Left renal pelvis (tissue), 4 donors: ENCODE measurements at places on chromosomes 5 and 9. TPM values are rescaled to one million over a fixed set of nuclear protein-coding genes. Genes with fewer than 3 reads are reported as not detected.

ZNF879 gene
- 5.6 TPM for polyA plus RNA-seq

PCDHA8 gene
- polyA plus RNA-seq: 0.08 TPM

PLEKHG4B gene
- polyA plus RNA-seq: 8.2 TPM

GAS1 gene
- polyA plus RNA-seq: 53.5 TPM

PCDHGA9 gene
- polyA plus RNA-seq: 6.2 TPM

CDH9 gene
- polyA plus RNA-seq: 9.7 TPM

LEAP2 gene
- polyA plus RNA-seq: 12.5 TPM

ZNF300 gene
- polyA plus RNA-seq: 32.5 TPM

COL5A1 gene
- 424 TPM for polyA plus RNA-seq

GRCh38 chr9:88773627-88774244, 217.5 kb upstream of the S1PR3 start:
- DNase-seq: no peak

GRCh38 chr5:130350131-130350530, 445.9 kb downstream of the CHSY3 start:
- DNase-seq: no peak

DNA sequence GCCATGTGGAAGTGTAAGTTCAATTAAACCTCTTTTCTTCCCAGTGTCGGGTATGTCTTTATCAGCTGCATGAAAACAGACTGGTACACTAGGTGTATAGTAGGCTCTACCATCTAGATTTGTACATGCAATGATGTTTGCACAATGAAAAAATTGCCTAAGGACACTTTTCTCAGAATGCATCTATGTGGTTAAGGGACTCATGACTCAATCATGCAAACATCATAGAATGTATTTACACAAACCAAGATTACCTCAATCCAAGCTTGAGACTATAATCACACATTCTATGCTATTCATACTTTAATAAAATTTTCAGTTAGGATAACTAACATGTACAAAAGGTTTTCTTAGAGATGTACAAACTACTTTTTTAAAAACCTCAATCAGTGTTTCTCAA, 1164.5 kb downstream of the CDH12 start:
- no peak for DNase-seq

DNA sequence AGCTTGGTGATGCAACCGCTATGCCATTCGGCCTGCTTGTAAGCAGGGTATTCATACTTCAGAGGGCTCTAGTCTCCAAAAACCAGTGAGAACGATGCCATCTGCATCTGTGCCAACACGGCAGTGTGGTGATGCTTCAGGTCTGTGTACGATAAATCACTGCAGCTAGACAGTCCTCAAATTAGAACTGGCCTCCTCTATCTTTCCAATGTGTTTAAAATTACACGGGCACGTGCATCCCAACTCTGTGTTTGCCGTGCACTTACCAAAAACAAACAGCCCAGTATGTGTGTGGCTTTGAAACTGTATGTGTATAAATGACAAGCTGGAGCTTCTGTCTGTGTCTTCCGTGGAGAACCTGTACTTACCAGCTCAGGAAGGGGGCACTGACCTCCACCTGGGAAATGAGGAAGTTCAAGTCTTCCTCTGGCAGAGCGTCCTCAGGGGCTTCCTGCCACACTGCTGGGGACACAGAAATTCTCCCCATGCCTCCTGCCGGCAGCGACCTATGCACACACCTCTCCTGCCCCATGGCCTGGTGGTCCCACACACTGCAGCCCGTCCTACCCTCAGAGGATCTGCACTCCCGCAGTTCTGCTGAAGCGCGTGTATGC, 12.3 kb downstream of the MED10 start:
- DNase-seq: no peak

DNA sequence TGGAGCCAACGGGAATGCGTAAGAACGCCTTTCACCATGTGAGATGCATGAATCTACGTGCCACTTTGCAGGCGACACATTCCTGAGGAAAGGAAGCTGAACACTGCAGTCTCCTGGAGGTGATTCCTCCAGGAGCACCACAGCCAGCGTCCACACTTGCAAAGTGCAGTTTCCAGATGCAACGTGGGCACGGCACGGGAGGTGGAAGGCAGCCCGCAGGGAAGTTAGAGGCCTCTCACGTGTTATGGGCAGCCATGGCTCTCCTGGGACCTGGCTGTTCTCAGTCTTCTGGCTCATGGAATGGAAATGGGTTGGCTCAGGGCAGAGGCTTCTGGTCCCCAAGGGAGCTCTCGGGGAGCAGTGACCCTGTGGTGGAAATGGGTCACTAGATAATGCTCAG, 381.0 kb upstream of the IRX4 start:
- DNase-seq: no peak

- no peak for DNase-seq
These were observed 19.5 kb downstream of the REEP5 start for GRCh38 chr5:112902561-112902960.

GRCh38 chr5:128341056-128341455, 197.0 kb downstream of the FBN2 start:
- DNase-seq: no peak

- DNase-seq: no peak
These were observed 106.1 kb upstream of the C9orf72 start for GRCh38 chr9:27679338-27679737.

DNA sequence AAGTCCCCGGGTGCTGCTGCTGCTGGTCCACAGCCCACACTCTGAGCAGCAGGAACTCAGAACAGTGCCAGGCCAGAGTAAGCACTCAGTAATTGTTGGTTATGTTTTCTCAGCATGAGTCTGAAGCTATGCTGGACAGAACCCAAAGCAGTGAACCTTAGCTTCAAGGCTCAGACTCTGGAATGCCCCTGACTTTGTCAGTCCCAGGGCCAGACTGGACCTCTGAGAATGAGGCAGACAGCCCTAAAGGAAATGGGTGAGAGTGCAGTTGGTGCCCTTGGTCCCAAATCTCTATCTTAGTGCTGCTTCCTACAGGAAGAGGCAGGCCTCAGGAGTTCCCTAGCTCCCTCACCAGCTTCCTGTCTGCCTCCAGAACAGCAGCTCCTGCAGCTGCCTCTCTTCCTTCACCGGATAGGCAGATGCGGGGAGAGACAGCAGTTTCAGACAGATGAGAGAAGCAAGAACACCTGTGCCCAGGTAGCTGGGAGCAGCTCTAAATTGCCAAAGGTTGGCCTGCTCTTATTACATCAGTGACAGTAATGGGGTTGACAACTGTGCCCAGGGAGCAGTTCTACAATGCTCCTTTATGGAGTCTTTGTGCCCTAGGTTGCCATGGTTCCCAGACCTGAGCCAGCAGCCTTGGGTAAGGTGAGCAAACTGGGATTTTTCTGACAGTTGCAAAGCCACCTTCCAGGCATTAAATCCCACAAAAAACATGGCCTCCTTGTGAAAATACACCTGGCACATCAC, 82.2 kb upstream of the CXCL14 start:
- DNase-seq: peak; percentile 20

DNA sequence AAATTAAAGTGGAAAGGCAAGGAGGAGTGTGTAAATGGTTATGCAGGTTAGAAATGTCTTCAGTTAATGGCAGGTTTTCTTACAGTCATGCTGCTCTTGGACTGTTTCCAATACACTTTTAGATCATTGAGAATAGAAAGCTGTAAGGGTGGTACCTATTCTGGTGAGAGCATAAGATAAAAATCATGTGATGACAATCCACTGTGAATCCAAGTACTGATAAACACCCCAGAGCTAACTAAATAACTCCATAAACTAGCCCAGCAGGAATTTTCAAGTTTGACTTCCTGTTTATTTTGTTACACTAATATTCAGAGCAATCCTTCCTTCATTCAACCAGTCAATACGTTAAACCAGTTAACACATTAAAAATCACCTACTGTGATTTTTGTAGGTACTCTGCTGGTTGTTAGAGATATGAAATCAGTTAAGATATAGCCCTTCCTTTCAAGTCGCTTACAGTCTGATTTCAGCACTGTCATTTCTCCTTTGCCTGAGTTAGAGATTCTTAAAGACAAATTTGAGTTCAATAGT, 22.6 kb downstream of the VCAN start:
- no peak for DNase-seq

DNA sequence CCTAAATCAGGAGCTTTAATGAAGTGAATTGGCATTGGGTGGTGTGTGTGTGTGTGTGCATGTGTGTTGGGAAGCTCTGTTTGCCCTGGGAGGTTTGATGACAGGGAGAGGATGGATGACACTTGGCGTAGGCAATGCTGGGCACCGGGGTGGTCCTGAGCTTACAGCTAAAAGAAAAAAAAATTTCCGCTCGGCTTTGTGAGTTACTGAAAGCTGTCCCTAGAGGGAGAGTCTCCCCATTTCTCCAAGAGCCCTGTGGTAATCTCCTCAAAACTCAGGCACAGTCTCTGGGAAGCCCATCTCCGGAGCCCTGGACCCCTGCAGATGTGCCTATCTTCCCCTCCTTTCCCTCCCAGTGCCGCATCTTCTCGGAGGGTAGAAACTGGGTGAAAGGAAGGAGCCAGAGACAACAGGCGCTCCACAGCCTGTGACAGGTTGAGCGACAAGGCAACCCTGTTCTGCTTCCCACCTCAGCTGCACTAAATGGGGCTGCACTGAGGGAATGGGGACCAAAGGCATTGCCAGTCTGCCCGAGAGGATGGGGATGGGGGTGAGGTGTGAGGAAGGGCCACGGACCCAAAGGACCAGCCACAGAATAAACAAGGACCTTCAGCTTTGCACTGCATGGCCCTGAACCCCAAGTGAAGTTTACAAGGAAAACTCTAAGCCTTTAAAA, 35.8 kb upstream of the TIFAB start:
- no peak for DNase-seq

DNA sequence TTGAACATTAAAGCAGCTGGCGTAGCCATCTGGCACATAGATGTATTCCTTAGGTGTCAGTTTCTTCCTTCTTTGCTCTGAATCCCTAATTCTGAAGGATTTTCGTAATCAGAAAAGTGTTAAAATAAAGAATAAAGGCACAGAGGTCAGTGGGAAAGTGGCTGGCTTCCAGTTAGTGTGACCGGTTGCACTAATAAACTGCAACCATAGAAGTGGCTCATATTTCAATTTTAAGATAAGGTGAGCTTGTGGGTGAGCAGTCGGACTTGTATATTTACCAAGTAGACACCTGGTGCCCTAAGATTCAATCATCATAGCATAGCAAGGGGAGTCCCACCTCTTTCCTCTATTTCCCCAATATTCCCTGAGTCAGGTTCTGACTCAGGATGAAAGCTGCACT, 459.6 kb downstream of the ACTL7B start:
- no peak for DNase-seq

- DNase-seq: peak; percentile 41
These were observed 23.7 kb upstream of the UBAP2 start for GRCh38 chr9:34072410-34072809.

DNA sequence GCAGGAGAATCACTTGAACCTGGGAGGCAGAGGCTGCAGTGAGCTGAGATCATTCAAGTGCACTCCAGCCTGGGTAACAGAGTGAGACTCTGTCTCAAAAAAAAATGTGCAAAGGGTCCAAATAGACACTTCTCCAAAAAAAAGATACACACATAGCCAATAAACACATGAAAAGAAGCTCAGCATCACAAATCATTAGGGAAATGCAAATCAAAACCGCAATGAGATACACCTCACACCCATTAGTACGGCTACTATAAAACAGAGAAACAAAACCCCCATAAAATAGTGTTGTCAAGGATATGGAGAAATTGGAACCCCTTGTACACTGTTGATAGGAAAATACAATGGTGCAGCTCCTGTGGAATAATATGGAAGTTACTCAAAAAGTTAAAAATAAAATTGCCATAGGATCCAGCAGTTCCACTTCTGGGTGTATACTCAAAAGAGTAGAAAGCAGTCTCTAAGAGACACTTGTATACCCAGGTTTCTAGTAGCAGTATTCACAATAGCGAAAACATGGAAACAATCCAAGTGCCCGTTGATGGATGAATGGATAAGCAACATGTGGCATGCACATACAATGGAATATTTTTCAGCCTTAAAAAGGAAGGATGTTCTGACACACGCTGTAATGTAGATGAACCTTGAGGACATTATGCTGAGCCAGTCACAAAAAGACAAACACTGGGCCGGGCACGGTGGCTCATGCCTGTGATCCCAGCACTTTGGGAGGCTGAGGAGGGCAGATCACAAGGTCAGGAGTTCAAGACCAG, 57.2 kb upstream of the PPARGC1B start:
- no peak for DNase-seq

DNA sequence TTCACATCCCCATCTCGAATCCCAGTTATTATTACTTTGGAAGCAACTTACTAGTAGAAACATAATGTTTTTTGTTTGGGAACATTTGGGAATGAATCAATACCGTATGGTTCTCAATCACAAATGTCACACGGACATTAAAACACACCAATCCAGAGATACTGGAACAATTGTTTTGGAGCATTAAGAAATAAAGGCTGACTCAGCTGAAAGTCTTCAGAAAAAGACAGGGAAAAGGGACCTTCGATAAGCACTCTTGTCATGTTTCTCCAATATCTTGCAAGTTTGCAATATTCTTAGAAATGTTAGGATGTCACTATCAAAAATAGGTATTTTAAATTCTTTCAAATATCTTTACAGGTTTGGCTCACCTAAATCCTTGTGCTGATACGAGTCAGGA, 362.4 kb downstream of the CETN3 start:
- no peak for DNase-seq

DNA sequence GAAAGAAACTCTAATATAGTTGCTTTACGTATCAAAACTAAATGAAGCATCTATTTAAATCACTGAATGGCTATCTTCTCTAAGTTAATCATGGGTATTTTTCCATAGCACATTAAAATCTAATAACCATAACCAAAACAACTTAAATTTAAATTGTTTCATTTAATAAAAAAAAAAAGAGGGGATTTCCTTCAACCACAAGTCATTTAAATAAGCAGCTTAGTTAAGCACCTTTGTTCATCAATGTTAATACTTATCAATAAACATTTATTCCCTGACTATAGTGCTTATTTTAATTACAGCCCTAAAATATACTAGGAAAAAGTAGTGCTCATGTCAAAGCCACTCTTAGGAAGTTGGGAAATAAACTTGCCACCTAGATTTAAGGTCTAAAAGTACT, 30.3 kb downstream of the ZNF608 start:
- no peak for DNase-seq

GRCh38 chr5:1878050-1878849, 4.5 kb downstream of the IRX4 start:
- no peak for DNase-seq
